ENCODE measurements at places on chromosomes 7 and 10.

- DNase-seq, result no peak
Observed at GRCh38 chr7:138921277-138921676, 59.9 kb downstream of the KIAA1549 start.

DNA sequence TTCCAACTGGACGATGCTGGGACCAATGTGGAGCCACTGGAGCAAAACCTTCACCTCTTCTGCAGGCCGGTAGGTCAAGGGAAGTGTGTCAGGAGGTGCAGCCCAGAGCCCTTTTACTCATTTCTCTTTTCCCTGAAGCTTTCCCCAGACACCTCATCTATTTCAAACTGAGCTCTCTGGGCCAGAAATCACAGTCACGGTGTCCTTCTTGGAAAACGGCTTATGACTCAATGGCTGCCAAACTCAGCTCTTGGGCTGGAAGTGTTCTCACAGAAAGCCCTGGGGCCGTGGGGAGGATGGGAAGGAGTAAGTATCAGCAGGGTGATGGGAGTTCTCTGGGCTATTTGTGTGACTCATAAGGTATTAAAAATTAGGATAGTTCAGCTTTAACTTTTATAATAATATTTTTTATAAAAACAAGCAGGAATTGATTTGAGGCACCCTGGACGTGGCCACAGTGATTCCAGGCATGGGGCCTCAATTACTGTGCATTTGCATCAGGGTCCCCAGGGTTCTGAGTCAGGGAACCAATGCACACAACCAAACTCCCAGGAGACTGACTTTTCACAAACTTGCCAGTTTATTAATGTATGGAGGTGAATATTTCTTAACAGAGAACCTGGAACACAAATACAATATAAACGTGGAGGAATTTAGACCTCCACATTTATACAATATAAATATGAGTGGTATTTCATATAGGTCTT is 187.4 kb upstream of the TMEM72 start:
- no peak for DNase-seq

DNA sequence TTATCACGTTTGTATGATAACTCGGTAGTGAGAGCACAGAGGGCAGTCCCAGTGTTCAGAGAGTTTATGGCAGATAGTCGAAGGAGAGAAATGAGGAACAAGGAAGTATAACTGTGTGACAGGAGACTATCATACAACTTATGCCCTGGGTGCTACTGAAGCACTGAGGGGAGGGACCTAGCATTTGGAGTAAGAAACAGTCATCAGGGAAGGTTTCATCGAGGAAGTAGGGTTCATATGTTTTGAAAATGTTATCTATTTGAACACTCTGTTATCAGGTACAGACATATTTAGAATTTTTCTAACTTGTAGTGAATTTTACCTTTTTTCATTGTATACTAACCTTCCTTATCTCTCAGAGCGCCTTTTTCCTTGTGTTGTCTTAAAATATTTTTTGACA is 1214.4 kb upstream of the C7orf33 start:
- no peak for DNase-seq

DNA sequence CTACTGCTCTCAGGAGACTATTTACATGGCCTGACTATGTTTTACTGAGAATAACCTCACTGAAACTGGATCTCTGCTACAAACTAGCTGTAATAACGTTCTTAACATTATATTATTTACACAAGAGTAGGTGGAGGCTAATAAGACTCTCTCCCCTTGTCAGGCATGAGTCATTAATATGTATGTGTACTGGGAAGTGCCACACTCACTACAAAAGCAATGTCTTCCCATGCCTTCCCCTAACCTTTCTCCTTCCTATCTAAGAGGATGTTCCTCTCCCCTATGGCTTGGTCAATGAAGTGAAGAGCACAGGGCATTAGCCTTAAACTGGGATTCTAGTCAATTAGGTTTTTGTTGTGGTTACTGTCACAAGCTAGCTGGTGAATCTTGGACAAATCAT is 147.9 kb downstream of the DGKB start:
- no peak for DNase-seq

- no peak for DNase-seq
Observed at GRCh38 chr10:90424730-90425129, 433.1 kb downstream of the HTR7 start.

DNA sequence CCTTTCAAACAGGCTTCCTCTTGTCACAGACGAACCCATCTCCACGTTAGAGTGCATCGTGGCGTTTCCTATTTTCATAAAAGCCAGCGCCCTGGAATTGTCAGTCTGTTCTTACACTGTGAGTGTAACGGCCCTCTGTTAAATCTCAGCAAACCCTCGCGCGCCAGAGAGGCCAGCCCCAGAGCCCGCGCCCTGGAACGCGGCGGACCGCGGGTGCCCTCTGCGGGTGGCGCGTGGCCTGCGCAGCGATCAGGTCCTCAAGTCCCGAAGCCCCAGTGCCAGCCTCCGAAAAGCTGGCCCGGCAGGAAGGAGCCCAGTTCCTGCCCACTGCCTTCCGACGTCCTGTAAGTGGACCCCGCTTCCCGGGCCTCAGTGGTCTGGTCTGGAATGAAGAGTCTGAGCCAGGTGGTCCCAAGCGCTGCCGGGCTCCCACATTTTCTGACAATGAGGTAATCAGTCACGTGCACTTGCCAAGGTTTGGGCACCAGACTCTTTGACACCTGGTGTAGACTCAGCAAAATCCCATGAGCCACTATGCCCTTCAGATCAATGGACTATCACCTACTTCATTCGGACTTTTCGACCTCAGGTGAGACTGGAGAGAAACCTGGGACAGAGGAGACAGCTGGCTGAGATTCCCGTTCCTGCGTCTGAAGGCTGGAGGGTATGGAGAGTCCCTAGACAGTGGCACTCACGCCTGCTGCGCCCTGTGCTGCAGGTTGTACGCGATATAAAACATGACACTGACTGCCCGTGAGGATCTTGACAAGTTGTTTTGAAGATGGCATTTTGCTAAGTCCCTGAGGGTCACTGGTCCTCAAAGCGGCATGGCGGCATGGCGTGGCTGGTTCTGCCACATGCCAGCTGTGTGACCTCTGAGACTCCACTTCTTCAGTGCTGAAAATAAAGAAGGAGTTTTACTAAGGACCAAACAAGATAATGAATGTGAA is 109.4 kb upstream of the LANCL2 start:
- DNase-seq, result peak; percentile 85
